Activated CD4-positive, alpha-beta T cell treated with anti-CD3 and anti-CD28 coated beads, Interleukin-2, amount 10 ng/mL, durations not matched to agents 7 days and 5 days (primary cell): ENCODE measurements at places on chromosomes 4 and X. TPM values are rescaled to one million over a fixed set of nuclear protein-coding genes. Genes with fewer than 3 reads are reported as not detected.
A peak's percentile ranks its signal among the peaks of the same experiment; 100 is the strongest.

- H3K27me3 ChIP-seq = no peaks in the 10 kb centered on the region
- peaks cover 33% of the 10 kb centered on the region for H3K36me3 ChIP-seq
- H3K27ac ChIP-seq = no peak overlapping the region
- H3K4me3 ChIP-seq = no peak overlapping the region
Observed at GRCh38 chr4:99025506-99025905, 30.0 kb downstream of the METAP1 start.

GRCh38 chrX:74133156-74133796 is 170.7 kb upstream of the ZCCHC13 start:
- no peaks in the 10 kb centered on the region for H3K4me1 ChIP-seq
- no peak overlapping the region for H3K4me3 ChIP-seq
- peak; percentile 34 for DNase-seq
- no peaks in the 10 kb centered on the region for H3K27me3 ChIP-seq
- H3K27ac ChIP-seq = no peak overlapping the region

GRCh38 chr4:86661006-86661405 is 66.9 kb downstream of the PTPN13 start:
- H3K4me3 ChIP-seq = no peak overlapping the region
- peaks cover 7% of the 10 kb centered on the region for H3K27me3 ChIP-seq
- H3K4me1 ChIP-seq = no peaks in the 10 kb centered on the region
- no peak overlapping the region for H3K27ac ChIP-seq

GRCh38 chr4:152356428-152357034 is 179.4 kb downstream of the FBXW7 start:
- H3K36me3 ChIP-seq = peaks cover 8% of the 10 kb centered on the region
- DNase-seq = no peak
- no peak overlapping the region for H3K4me3 ChIP-seq
- H3K27ac ChIP-seq = no peak overlapping the region
- H3K27me3 ChIP-seq = no peaks in the 10 kb centered on the region

- H3K36me3 ChIP-seq = no peaks in the 10 kb centered on the region
- no peak overlapping the region for H3K27ac ChIP-seq
- DNase-seq = no peak
- H3K27me3 ChIP-seq = no peaks in the 10 kb centered on the region
- no peaks in the 10 kb centered on the region for H3K4me1 ChIP-seq
- H3K4me3 ChIP-seq = no peak overlapping the region
Observed at GRCh38 chr4:25466966-25467697, 90.1 kb downstream of the ANAPC4 start.

The UGT8 gene
- 0.12 TPM for total RNA-seq
